ENCODE measurements at places on chromosomes 7 and 10.

GRCh38 chr10:116364868-116365267 is 40.6 kb downstream of the CCDC172 start:
- DNase-seq = no peak

DNA sequence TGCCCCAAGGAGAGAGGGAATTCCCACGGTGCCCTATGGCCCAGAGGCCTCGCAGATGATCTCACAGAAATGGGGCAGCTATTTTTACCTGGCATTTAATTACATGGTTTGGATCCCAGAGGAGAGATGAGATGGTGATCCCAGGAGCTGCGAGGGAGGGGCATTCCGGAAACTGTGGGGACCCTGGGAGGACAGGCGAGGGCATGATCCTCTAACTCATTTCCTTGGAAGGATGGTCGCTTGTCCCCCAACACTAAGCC is 9.4 kb downstream of the SH2B2 start:
- DNase-seq = no peak

- DNase-seq = no peak
Observed at GRCh38 chr7:70738151-70738885, 393.6 kb upstream of the GALNT17 start.

GRCh38 chr10:43703286-43703685 is 54.6 kb upstream of the ZNF32 start:
- no peak for DNase-seq

DNA sequence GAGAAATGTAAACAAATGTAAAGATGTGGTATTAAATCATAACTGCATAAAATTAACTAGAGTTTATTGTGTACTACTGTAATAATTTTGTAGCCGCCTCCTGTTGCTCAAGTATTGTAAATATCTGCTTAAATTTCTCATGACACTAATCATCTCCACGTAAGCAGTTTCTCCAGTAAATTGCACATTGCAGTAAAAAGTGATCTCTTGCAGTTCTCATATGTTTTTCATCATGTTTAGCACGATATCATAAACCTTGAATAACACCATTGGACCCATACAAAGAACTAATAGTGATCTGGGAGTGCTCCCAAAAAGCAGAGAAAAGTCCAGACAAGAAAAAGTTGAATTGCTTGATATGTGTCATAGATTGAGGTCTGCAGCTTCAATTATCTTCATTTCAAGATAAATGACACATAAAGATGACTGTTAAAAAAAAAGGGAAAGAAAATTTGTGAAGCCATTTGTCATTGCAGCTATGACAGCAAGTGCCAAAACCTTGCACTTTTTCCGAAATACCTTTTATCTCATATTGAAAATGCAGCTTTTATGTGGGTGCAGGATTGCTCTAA is 15.3 kb downstream of the LIPA start:
- DNase-seq = no peak

DNA sequence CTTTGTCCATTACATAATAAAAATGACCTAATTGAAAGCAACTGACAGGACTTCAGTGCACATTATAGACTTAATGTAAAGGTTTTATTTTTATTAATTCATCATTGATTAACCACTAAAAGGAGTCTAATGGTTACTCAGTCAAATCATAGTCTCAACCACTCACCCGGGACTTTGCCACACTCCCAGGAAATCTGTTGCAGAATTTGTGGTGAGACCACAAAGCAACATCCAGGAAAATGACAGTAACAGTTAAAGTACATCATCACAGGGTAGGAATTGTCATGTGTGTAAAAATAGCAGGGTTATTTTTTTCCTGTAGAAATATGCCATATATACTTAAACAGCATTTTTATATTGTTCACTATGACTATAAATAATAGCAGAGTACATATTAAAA is 6.3 kb upstream of the HGF start:
- DNase-seq = no peak

DNA sequence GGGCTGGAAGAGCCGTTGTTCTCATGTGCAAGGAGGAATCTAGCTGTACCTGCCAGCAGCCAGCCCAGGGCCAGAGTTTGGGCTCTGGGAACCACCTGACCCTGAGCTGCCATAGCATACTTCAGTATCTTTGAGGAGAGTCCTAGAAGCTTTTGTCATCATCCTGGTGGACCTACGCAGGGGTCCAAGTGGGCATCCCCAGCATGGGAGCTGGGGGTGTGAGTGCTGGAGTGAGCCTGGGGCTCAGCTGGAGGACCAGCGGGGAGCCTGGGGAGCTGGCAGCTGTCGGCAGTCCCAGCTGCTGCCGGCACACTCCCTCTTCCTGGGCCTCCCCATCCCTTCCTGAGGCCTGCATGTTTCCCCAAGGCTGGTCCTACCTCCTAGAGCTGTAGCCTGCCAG is 32.5 kb downstream of the C10orf105 start:
- DNase-seq = no peak

GRCh38 chr7:158166386-158167340 is 421.0 kb downstream of the PTPRN2 start:
- no peak for DNase-seq

GRCh38 chr10:69630651-69631400 is 779 bp downstream of the FAM241B start:
- no peak for DNase-seq

- DNase-seq = no peak
Observed at GRCh38 chr7:70047891-70048448, 449.7 kb downstream of the AUTS2 start.

GRCh38 chr10:58755677-58756076 is 243.0 kb downstream of the BICC1 start:
- no peak for DNase-seq

DNA sequence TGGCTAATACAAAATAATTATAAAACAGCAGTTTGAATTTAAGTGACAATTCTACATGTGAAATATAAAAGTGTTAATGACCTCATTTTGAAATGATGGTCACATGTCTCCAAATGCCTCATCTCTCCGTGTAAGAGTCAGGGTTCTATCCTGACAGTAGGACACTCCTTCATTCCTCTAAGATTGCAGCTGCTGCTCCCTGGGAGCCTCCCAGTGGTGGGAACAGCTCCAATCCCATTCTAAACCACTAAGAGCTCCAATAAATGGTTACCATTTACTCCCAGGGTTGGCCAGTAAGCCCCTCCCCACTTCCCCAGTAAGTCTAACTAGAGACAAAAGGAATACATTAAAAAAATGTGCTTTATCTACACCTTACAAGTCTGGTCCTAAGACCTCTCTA is 344.6 kb upstream of the AOAH start:
- DNase-seq = no peak

- DNase-seq = no peak
Observed at GRCh38 chr7:22394739-22395138, 37.8 kb upstream of the RAPGEF5 start.

- DNase-seq = no peak
Observed at GRCh38 chr7:121304102-121304658, 24.6 kb upstream of the WNT16 start.

Data from keratinocyte (primary cell).